COR-L47 (cell line): ENCODE measurements at places on chromosomes 2 and 18.

GRCh38 chr2:42827647-42828486 is 35.5 kb upstream of the HAAO start:
- peak; percentile 89 for DNase-seq

- no peak for DNase-seq
Observed at GRCh38 chr2:39419282-39420223, 17.5 kb downstream of the MAP4K3 start.

GRCh38 chr2:37119157-37119556 is 34.8 kb downstream of the GPATCH11 start:
- no peak for DNase-seq

DNA sequence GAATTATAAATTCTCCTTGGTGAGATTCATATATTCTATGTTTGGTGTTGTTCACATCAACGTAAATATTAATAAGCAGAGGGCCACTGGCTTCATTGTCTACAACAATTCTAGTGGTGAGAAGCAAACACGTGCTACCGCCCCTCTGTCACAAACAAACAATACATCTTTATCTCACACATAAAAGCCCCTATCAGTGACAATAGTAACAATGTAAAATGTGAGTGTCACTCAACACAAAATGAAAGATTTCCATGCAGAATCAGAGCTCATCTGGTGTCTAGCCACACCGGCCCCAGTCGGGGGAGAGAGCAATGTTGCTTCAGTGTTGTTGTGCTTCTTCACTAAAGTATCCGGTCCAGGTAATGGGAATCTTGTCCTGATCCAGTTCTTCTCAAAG is 932.6 kb downstream of the SOCS6 start:
- no peak for DNase-seq

DNA sequence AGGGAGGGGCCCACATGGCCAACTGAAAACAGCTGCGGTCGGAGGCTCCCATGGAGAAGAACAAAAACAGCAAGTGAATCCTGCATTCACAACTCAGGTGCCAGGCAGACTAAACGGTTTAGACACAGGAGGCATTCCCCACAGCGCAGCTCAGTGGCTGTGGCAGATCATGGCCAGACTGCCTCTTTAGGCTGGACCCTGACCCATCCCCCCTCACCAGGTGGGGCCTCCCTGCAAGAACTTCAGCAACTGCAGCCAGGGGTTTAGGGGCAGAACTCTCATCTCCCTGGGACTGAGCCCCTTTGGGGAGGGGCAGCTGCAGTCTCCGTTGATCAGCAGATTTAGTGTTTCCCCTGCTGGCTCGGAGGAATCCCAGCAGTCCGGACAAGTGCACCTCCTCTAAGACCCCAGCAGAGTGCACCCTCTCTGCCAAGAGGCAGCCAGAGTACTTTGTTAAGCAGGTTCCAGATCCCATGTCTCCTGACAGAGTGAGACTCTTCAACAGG is 346.7 kb downstream of the SS18 start:
- no peak for DNase-seq

DNA sequence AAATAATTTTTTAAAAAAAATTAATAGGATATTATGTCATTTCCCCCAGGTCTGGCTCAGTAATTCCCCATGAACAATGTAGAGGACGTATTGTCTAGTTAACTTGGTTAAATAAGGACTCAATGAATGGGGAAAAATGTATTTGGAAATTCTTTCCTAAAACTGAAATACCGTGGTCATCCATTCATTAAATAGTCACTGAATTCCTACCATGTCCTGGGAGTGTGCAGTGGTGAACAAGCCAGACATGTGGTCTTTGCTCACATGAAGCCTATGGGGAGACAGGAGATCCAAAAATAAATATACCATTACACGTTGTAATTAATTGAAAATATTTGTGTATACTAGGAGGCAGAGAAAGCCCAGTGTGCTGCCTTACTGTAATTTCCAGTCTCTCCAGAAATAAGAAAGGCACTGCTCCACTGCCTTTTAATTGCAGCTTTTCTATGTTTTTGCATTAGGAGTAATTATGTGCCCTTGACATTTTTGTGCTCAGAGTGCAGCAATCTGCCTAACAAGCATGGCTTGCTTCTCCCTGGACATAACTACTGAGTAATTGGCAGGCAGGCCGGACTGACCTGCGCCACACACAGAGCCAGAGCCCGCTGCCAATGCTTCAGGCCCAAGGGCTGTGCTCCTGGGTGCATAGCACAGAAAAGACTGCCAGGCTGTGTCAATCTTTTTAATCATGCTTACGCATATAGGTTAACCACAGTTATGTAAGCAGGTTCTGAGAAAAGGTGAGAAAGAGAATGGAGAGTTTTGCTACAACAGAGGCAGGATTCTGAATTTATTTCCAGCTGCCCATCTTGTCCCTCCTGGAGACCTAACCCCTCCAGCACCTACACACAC is 22.2 kb upstream of the TTC39C start:
- DNase-seq: peak; percentile 60

GRCh38 chr2:117774716-117775115 is 39.8 kb upstream of the DDX18 start:
- DNase-seq: no peak

DNA sequence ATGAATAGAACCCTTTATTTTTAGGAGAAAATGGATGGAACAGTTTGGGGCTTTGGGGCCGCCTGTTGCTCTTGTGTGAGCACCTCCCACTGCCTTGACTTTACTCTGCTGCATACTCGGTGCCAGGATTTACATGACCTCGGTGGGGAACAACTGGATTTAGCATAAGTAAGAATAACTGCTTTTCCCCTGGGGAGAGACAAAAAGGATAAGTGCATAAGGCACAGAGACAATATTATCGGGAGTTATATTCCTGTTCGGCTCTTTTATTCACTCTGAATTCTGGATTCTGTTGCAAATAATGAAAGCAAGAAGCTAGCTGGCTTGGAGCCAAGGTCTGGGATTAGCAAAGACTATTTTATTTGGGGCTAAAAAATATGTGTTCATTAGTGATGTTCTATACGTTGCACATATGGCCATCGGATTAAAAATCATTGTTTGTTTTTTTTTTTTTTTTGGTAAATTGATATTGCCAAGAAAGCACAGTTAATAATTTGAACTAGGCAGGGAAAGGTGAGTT is 69.8 kb downstream of the CYBRD1 start:
- peak; percentile 2 for DNase-seq
